Central memory CD4-positive, alpha-beta T cell (primary cell): ENCODE measurements at places on chromosomes 16 and 17.
A peak's percentile ranks its signal among the peaks of the same experiment; 100 is the strongest.

DNA sequence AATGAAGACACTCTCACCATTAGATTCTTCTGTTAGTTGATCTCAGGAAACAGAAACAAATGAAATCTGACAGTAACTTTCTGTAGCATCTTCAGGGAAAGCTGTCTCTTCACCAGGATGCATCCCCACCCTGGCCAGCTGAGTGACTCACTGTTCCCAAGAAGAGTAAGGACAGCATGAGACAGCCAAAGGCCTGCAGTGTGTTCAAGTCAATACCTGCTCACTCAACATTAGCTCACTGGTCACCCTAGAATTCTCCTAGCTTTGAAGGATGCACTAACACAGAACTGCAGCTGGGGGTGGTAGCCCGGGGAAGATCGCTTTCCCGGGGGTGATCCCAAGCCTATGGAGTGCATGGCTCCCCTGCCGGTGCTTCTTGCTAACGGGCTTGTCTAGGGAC lies 28.2 kb upstream of the CLEC18B start:
- DNase-seq, result no peak

DNA sequence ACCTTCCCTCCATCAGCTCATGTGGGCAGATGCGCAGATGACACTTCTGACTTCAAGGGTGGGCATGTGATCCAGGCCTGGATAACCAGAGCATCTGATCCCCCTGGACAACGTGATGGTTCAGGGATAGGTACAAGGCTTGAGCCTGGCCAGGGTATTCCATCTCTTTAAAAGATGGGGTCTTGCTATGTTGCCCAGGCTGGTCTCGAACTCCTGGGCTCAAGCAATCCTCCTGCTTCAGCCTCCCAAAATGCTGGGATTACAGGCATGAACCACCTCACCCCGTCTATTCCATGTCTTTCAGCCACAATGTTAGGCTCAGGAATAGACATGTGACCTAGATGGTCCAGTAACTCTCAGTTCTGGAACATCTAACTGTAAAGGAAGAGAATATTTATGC lies 20.8 kb downstream of the CRYM start:
- no peak for DNase-seq

GRCh38 chr16:49698453-49698815 lies 157.5 kb downstream of the ZNF423 start:
- no peak for DNase-seq

GRCh38 chr17:78761789-78762406 lies 20.2 kb downstream of the CYTH1 start:
- no peak for DNase-seq

- no peak for DNase-seq
Observed at GRCh38 chr16:1792836-1793577, 498 bp downstream of the IGFALS start.

- peak; percentile 64 for DNase-seq
Observed at GRCh38 chr17:67359960-67360791, 6.2 kb downstream of the PSMD12 start.

GRCh38 chr17:40461732-40462342 lies 18.6 kb downstream of the IGFBP4 start:
- DNase-seq, result no peak

GRCh38 chr16:87684106-87684677 lies 81.6 kb downstream of the KLHDC4 start:
- no peak for DNase-seq

DNA sequence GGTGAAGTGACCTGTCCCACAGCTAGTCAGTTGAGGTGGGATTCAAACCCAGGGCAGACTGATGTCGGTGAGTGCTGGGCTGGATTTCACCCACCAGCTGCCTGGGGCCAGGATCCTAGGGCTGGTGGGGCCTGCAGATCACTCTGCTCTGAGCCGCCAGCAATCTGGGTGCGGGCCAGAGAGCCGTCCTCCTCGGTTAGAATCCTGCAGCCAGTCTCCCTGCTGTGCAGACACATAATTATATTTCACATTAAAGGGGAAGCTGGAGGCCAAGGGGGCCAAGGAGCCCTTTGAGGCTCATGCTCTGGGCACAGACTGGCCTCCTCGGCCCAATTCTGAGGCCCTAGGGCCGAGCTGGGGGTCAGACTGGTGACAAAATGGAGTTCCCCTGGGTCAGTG lies 996 bp upstream of the KCNJ12 start:
- no peak for DNase-seq

DNA sequence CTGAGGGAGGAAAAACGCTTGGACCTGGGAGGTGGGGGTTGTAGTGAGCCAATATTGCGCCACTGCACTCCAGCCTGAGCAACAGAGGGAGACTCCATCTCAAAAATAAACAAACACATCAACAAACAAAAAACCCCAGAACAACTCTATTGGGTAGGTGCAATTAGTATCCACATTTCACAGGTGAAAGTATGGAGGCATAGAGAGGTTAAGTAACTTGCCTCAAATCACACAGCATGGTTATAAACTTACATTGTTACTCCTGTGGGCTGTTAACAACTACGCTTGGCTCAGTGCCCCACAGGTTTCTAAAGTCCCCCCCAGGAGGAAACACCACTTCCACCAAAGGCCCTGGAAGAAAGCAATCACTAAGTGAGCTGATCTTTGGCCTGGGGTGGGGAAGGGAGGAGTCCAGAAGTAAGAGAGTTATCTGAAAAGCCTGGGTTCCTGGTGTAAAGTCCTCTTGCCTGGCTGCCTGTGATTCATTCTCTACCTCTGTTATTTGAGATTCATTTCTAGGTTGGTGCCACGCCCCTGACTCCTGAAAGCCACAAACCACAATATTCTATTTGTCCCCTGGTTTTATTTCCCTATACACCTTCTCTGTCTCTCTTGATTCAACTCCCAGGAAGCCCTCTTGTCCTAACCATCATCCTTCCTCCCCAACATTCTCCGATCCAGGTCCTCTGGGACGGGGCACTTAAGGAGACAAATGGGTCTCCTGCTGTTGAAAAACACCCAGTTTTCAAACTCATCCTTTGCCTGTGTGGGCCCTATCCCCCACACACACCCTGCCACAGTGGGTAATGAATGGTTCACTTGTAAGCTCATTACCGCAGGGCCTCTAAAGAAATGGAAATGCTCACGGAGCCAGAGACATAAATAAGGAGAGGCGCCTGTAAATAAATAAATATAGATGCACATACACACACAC lies 195.4 kb downstream of the XYLT1 start:
- DNase-seq, result no peak

GRCh38 chr17:78891406-78892061 lies 11.5 kb downstream of the CEP295NL start:
- no peak for DNase-seq

- DNase-seq, result no peak
Observed at GRCh38 chr17:732902-733720, 715 bp downstream of the TLCD3A start.

- peak; percentile 59 for DNase-seq
Observed at GRCh38 chr16:68064791-68065365, 20.3 kb upstream of the NFATC3 start.

- no peak for DNase-seq
Observed at GRCh38 chr17:33055171-33055611, 63.5 kb downstream of the SPACA3 start.

DNA sequence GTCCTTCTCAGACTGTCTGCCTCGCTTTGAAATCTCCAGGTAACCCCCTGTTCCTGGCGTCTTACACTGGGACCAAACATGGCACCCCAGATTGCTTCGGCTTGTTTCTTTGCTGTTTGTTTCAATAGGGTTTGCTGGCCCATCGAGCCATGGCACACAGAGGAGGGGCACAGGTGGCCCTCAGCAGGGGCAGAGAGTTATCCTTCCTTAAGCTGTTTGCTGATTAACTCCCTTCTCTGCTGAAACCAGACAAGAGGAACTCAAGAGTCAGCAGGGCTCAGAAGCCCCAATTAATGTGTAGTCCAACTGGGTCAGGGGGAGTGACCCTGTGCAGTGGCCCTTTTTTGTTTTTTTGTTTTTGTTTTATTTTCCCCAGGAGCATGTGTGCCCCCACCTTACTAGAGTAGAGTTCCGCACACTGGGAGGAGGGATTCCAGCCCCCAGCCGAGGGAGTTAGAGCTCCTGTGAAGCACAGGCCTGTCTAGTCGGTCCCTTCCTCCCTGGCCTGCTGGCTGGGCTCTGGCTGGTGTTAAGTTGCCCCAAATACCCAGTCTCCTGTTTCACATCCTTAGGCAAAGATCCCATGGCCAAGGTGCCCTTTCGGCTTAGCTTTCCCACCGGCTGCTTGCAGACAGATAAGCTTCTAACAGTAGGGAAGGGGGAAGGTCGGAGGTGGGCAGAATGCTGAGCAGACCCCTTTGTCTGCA lies 39.3 kb downstream of the YPEL2 start:
- DNase-seq, result no peak

GRCh38 chr17:45906237-45906636 lies 11.9 kb downstream of the MAPT start:
- DNase-seq, result no peak

DNA sequence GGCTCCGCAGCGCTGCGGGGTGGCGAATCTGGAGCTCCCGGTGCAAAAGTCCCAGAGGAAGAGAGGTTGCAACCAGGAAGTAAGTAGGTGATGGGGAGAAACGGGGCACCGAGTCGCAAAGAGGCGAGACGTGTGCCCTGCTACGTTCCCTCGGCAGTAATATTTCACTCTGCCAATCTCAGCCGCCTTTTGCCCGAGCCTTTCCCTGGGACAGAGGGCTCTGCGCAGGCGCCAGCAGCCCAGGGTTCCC lies at the start of gene NR1D1:
Gene NR1D1 (minus strand): TSS at position 171 of the 250 bp plus-strand sequence. CDS start 495 bp downstream, outside the sequence.
- DNase-seq, result no peak

GRCh38 chr16:85384833-85385462 lies 228.2 kb upstream of the GSE1 start:
- no peak for DNase-seq

DNA sequence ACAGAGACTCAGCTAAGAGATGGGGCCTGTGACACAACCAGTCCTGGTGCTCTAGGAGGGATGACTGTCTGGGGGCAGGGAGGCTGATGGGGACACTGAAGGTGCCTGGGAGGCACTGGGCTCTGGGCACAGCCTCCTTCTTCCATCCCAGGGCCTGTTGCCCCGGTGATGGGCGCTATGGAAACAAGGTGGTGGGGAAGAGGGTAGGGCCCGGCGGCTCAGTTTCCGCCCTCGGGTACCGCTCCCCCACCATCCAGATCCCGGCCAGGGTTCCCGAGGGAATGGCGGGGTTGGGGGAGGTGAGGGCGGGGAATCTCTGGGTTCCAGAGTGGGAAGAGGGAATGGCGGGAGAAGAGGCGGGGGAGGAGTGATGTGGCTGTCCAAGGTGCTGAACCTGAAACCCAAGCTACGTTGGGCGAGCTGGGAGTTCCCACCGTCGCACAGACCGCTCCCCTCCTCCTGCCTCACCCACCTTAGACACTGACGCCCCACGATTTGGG lies 981 bp downstream of the KCNH4 start:
- DNase-seq, result peak; percentile 18

DNA sequence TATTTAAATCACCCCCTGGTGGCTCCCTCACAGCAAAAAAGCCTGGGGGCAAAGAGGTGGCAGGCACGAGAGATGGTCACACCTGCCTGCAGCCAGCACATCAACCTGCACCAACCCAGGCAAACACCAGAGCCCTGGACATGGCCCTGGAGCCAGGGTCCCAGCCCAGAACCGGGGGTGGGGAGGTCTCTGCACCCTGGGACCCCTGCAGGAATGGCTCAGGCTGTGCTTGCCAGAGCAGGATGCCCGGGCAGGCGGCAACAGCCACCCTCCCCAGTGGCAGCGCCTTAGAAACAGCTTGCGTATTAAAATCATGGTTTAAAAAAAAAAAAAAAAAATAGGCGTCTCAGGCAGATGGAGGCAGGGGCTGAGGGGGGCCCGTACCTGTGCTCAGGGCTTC lies 16.2 kb downstream of the MYBBP1A start:
- DNase-seq, result no peak

DNA sequence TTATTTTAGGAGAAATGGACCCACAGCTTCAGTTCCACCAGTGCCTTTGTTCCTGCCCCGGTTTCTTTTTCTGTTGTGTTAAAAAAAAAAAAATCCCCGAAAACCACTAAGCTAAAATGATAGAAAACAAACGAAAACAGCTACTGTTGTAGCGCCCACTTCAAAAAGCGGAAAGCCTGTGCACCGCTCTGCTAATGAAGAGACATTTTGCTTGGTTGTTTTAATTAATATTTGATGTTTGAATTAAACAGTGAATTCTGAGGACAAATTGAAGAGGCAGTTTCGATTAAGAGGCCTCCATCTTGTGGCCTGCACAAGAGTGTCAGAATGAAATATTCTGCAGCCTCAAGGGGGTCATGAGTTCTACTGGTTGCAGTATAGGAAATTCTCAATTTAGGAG lies 186.7 kb downstream of the RPTOR start:
- peak; percentile 29 for DNase-seq

DNA sequence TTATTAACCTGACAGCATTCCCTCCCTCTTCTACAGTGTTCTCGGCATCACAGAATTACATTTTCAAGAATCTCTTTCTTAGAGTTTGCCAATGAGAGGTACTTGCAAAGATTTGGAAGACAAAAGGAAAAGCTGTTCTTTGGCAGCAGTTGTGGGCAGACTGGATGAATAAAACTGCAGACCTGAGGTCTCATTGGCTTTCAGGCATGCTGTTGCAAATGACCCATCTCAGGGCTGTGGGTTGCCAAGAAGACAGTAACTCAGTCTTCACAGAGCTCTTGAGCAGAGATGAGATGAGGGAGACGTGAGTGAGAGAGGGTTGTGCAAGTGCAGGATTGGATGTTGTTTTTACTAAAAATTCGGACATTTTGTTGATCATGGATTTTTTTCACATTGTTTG lies 11.3 kb upstream of the USP31 start:
- DNase-seq, result no peak

DNA sequence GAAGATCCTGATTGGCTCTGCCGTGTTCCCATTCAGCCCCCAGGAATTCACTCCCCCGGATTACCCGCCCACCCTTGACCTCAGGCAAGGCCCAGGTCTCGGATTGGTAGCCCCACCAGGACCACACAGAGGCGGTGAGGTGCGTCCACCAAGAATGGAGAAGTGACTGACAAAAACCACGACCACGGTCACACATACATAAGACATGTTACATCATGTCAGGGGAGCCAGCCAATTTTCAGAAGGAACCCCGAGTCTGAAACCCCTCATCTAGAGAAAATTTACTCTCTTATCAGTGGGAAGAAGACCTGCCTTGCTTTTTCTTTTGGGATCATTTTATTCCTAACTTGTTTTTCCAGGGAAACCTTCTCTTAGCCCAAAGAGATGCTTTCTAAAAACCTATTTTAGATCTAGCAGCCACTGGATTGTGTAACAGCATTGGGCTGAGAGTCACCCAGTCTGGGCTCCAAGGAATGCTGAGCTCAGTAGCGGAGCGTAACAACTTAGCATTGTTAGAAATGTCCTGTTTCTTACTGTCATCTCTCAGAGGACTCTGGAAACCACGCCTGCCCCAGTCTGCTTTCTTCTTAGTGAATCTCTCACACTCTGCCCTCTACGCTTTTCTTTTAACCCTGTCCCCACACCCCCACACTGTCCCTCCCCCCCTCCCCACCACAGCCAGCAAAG lies 164.1 kb downstream of the CMIP start:
- no peak for DNase-seq

- no peak for DNase-seq
Observed at GRCh38 chr17:1899403-1900000, 69.7 kb downstream of the RPA1 start.

- no peak for DNase-seq
Observed at GRCh38 chr16:4576008-4576407, 19.9 kb downstream of the C16orf96 start.
